ENCODE measurements at places on chromosomes 7 and 10.

- DNase-seq, result no peak
Measured at GRCh38 chr7:81399471-81399870, 370.4 kb downstream of the HGF start.

DNA sequence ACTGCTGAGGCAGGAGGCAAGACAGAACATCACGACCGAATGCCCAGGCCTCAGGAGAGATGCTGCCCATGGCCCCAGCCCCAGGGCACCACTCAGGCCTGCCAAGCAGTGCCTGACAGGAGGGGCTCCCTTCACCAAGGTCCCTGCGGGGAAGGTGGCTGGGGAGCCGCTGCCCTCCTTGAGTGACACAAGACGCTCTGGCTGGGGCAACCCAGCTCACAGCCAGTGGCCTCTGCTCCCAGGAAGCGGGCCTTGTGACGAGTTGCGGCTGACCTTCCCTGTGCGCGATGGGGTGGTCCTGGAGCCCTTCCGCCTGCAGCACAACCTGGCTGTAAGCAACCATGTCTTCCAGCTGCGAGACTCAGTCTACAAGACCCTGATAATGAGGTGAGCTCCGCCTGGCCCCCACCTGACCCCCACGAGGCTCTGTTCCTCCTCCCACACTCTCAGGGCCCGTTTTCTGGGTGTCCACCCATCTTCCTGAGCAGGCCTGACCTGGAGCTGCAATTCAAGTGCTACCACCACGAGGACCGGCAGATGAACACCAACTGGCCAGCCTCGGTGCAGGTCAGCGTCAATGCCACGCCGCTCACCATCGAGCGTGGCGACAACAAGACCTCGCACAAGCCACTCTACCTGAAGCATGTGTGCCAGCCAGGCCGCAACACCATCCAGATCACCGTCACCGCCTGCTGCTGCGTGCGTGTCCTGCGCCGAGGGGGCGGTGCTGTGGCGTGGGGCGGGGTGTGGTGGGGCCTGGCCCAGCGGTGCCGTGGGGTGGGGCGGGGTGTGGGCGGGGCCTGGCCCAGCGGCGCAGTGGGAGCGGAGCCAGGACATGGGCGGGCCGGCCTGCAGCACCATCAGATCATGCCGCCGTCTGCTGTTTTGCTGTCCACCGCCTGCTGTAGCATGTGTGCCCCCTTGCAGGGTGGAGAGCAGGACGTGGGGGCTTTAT is 12.8 kb downstream of the ZMIZ2 start:
- peak; percentile 79 for DNase-seq

DNA sequence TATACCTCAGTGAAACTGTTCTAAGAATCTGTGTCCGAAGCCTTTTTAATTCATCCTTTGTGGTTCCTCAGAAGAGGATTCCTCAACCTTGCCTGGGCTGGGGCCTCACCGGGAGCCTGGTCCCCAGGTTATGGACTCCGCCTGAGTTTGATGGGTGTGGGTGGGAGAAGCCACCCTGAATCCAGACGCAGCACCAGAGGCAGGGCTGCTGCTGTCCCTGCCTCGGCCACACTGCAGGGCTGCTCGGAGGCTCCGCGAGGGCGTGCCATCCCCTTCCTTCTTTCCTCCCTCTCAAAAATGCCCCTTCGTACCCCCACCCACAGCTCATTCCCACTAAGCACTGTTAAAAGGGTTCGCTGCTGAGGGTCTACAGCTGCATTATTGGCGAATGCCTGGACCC is 146.3 kb downstream of the ADARB2 start:
- DNase-seq, result no peak

DNA sequence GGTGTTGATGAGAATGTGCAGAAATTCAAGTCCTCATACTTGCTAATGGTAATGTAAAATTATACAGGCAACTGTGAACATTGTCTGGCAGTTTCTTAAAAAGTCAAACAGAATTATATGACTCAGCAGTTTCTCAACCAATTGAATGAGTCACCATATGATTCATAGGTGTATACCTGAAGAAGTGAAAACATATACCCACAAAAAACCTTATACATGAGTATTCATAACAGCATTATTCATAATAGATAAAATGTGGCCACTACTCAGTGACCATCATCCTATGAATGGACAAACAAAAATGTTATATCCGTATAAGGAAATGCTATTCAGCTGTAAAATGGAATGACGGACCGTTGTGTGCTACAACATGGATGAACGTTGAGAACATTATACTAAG is 253.5 kb downstream of the MALRD1 start:
- DNase-seq, result no peak

GRCh38 chr10:76352300-76352699 is 920.9 kb downstream of the LRMDA start:
- no peak for DNase-seq

- DNase-seq, result no peak
Measured at GRCh38 chr10:32372000-32372875, 25.3 kb upstream of the EPC1 start.

- DNase-seq, result peak; percentile 83
Measured at GRCh38 chr10:97608991-97609561, 19.6 kb downstream of the C10orf62 start.

DNA sequence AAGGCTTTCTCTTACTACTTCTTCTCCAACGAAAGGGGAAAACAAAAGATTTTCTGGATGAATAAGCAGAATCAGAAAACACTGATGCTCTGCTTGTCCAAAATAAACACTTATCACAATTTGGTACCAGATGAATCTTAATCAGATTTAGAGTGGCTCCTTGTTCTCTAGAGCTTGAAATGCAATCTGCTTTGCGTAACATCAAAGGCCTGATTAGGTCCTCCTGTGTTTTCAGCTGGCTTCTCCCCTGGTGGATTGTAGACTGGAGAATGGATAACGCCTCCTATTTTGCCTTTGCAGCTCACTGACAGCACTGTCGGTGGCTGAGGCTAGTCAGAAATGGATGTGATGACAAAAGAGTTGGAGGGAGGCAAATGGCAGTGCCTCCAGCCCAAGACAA is 91.2 kb downstream of the FAM13C start:
- no peak for DNase-seq

GRCh38 chr10:61835946-61836887 is 65.3 kb upstream of the ARID5B start:
- DNase-seq, result no peak

GRCh38 chr10:30422981-30423654 is 10.9 kb upstream of the MAP3K8 start:
- peak; percentile 64 for DNase-seq

- no peak for DNase-seq
Measured at GRCh38 chr7:105822806-105823205, 53.6 kb downstream of the ATXN7L1 start.

DNA sequence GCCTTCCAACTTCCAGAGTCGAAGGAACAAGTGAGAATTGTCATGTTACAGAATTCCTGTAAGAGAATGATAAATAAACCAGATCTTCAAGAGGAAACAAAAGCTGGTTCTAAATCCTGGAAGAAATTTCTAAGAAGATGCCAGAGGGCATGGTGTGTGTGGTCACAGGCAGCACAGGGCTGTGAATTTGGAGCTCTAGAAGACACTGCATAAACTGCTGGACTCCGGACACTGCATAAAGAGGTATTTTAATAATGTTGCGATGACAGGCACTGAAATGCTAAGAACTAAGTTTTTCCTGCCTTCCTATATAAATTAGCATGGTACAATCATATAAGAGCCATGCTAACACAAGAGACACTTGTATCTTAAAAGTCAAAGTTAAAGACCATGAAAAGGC is 86.0 kb downstream of the LARP4B start:
- no peak for DNase-seq

DNA sequence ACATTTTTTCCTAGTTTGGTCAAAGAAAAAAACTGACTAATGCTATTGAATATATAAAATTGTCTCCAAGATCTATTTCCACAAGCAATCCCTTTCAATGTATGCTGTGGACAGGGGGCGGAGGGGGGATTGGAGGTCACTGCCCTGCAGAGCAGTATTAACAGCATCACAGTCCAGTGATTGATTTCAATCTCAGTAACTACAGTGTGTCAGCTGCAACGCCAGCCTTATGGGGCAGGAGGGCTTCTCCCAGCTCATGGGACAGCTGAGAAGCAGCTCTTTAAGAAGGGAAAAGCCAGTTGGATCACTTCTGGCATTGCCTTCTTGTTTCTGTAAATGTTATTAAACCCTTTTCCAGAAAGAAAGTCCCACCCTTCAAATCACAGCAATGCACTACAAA is 65.0 kb downstream of the RAPGEF5 start:
- DNase-seq, result no peak

GRCh38 chr10:90857635-90858460 is at the start of gene HTR7:
Gene HTR7, minus strand, starts transcription at chr10:90858039. Its CDS starts 368 bp downstream, at chr10:90857671.
- DNase-seq, result peak; percentile 82

- no peak for DNase-seq
Measured at GRCh38 chr10:7036951-7037350, 373.9 kb downstream of the SFMBT2 start.

GRCh38 chr10:48410503-48410902 is 104.0 kb downstream of the MAPK8 start:
- no peak for DNase-seq
